ENCODE measurements at places on chromosomes 7 and 10.

DNA sequence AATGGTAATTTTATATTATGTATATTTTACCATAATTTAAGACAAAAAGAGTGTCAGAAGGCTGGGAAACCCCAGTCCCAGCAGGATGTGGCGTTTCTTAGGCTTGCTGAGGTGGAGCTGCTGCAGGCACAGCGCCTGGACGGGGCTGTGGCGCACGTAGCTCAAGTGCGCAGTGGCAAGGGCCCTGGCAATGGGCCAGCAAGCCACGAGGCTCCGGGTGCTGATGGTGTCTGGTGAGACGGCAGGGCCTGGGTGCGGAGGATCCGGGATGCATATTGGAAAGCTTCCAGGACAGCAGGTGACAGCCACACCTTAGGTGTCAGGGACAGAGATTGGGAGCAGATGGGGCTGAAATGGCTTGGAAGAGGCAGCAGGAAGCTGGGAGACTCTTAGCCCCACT lies 37.2 kb downstream of the CLEC2L start:
- no peak for DNase-seq

DNA sequence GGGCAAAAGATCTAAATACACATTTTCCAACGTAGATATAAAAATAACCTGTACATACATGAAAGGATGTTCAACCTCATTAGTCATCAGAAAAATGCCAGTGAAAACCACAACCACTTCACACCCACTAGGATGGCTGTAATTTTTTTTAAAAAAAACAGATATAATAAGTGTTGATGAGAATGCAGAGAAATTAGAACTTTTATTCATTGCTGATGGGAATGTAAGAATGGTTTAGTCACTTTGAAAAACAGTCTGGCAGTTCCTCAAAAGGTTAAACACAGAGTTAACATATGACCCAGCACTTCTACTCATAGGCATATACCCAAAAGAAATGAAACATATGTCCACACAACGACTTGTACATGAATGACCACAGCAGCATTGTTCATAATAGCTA lies 32.3 kb upstream of the PRKCQ start:
- DNase-seq, result no peak

DNA sequence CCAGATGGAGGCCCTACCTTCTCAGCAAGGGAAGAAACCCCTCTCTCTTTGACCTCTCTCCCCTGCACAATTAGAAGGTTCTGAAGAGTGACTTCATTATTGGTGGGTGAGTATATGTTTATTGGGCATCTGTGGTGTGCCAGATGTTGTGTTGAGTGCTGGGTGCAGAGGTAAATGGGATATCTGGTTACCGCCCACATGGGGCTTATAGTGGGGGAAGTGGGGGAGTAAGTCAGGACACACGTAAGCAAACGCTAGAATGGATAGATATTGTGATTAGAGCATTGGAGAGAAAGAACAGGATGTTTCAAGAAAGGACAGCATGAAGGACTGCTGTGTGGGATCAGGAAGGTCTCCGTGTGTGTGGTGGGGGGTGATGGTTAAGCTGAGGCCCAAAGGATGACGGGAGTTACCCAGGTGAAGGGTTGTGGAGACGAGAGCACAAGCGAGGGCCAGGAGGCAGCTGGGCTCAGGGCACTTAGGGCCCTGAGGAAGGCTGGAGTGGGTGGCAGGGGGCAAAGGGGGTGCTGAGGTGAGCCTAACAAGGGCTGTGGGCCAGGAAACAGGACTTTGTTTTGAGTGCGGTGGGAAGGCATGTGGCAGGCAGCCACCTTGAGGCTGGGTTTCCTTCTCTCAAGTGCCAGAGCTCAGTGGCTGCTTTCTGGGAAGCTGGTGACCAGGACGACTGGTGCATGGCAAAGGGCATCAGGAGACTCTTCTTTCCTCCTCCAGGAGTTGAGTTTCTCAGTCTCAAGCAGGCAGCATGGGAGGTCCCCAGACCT lies 299.9 kb downstream of the RPS24 start:
- DNase-seq, result peak; percentile 27

GRCh38 chr10:6019010-6019782 lies 41.9 kb upstream of the IL15RA start:
- DNase-seq, result no peak

DNA sequence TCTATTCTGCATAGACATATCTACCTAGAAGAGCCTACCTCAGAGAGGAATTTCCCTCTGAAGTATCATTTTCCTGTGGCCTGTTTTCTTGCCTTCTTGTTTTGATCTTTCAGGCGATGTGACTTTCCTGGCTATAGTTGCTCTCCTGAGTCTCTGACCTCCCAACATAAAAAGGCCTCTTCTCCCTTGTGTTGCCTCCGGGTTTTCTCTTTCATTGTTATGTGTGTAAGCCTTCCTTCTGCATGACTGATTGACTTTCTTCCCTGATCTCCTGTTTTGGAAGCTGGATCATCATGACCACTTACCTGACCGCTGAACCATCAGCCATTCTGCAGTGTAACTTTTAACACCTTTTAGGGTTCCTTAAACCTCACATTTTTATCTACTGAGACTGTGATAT lies 441.5 kb upstream of the ETV1 start:
- DNase-seq, result no peak

DNA sequence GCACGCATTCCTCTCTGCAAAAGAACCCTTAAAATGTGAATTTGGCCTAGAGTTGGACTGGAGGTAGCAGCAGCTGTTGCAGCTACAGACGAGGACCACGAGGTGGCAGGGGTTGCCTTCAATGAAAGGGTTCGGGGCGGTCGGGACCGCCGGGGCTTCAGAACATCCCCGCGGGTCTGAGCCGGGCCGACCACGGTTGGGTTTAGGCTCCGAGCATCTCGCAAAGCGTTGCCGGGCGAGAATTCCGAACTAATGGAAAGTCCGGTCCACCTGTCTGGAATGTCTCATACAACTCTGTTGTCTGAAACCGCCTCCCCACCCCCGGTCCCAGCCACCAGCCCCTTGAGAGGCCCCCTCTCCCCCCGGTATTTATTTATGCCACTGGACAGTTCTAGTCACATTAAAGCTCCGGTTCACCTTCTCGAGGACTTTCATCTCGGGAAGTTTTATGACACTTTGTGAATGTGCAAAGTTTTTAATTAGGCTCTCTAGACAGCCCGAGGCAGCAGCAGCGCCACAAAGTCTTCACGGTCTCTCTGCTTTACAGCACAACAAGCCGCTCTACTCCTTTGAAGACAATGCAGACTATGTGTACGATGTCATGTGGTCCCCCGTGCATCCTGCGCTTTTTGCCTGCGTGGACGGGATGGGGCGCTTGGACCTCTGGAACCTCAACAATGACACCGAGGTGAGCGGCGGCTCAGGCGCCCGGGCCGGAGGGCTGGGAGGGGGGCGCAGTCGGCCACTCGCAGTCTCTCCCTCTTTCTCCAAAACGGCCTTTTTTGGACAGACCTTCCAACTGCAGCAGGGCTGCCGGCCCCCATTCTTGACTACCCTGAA lies 246.2 kb downstream of the SLC25A13 start:
- peak; percentile 84 for DNase-seq

DNA sequence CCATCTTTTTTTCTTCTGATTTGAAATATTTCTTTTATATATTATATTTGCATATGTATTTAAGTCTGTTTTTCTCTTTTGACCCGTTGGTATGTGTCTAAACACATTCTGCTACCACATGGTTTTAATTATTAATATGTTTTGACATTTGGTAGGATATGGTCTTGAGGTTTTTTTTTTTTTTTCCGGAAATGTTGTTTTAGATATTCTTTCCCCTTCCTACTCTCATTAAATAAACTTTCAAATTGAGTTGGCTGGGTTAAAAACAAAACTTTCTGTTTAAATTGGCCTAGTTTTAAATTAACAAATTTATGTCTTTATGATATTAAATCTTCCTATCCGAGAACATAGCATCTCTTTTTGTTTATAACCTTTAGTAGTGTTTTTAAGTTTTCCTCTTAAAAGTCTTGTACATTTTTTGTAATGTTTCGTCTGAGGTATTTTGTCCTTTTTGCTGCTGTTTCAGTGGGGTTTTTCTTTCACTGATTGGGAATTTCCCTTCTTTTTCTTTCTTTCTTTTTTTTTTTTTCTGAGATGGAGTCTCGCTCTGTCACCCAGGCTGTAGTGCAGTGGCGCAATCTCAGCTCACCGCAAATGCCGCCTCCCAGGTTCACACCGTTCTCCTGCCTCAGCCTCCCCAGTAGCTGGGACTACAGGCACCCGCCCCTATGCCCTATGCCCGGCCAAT lies 25.4 kb downstream of the STAM start:
- DNase-seq, result no peak

GRCh38 chr10:71431239-71432100 lies 34.8 kb downstream of the CDH23 start:
- peak; percentile 73 for DNase-seq

DNA sequence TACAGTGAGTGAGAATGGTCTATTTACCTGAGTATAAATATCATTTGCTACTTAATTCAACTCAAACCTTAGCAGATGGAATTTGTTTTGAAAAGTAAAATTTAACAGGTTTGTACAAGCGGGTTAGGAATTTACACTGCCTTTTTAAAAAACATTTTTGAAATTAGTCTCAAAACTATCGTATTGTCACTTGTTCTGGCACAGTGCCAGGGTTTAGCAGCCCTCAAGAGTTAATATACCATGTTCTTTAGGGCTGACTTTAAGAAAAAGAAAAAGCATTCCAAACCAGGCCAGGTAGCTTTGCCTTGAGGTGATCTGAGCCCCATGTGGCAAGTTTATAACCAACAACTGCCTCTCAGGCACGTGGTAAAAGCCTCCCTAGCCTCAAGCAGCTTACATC lies 17.8 kb downstream of the CCNJ start:
- no peak for DNase-seq

DNA sequence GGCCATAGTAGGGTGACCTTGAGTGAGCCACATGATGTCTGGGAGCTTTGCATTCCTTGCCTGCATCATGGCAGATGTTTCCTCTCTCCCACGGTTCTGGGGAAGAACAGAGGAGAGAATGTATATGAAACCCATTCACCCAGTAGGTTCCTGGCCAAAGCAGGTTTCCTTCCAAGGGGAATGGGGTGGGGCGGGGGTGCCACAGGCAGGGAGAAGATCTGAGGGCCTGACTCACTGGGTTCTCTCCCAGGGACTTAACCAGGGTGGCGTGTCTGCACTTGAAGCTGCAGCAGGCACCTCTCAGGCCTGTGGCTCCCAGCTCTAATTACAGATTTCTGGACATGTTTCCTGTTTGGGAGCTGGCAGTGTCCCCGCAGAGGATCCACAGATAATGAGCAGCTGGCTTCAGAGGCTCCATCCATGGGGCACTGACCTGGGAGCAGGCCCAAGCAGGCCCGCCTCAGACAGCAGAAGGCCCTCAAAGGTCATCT lies 50.2 kb upstream of the ZMIZ1 start:
- peak; percentile 41 for DNase-seq

- peak; percentile 96 for DNase-seq
These were observed 21.8 kb downstream of the PWWP2B start for GRCh38 chr10:132418527-132419416.

- peak; percentile 94 for DNase-seq
These were observed 118.2 kb downstream of the JAZF1 start for GRCh38 chr7:28062197-28062991.

GRCh38 chr10:22253580-22253882 lies 35.7 kb upstream of the EBLN1 start:
- DNase-seq, result no peak

GRCh38 chr10:132906836-132907235 lies 35.5 kb downstream of the CFAP46 start:
- DNase-seq, result no peak

DNA sequence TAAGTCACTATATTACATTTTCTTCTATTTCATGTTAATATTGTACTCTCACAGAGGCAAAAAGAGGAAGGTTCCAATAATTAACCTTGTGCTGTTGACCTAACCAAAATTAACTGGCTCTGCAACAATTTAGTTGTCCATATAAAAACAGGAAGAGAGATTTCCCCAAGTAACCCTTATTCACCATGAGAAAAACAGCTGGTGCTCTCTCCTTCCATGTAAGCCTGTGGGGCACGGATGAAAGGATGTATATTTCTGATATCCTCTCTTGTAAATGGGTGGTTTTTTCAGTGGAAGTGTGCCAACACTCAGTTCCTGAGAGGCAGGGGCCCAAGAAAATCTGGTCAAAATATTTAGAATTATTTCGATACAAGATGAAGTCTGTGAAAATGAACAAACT lies 358.1 kb downstream of the CRPPA start:
- DNase-seq, result no peak

- DNase-seq, result no peak
These were observed 640.0 kb downstream of the ACTR3B start for GRCh38 chr7:153399554-153399940.

- DNase-seq, result no peak
These were observed 27.9 kb upstream of the ASCC1 start for GRCh38 chr10:72243822-72244437.

- DNase-seq, result no peak
These were observed 19.4 kb upstream of the SGCE start for GRCh38 chr7:94675356-94675755.

- no peak for DNase-seq
These were observed 21.0 kb downstream of the ZCCHC24 start for GRCh38 chr10:79424221-79425073.

DNA sequence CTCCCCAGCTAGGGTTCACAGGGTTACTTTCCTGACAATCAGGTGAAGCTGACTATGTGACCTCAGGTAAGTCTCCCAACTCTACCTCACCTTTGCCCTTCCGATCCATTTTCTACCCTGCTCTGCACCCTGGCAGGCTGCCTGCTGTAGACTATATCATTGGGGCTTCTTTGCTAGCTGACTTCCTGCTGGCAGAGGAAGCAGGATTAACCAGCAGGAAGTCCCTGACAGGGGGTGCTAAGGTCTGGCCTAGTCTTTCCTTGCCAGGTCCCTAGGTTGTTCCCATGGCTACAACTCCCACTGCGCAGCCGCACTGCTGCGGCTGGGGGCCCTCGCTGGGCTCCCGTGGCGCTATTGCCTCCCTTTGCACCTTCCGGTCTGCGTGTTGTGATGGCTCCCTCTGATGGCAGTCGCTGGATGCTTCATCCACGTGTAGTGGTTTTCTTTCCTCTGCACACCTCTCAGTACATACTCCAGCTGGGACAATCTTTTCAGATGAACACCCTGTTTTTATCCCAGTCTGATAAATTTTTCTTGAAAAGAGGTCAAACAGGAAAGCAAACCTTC lies 365.9 kb downstream of the REEP3 start:
- DNase-seq, result peak; percentile 91

DNA sequence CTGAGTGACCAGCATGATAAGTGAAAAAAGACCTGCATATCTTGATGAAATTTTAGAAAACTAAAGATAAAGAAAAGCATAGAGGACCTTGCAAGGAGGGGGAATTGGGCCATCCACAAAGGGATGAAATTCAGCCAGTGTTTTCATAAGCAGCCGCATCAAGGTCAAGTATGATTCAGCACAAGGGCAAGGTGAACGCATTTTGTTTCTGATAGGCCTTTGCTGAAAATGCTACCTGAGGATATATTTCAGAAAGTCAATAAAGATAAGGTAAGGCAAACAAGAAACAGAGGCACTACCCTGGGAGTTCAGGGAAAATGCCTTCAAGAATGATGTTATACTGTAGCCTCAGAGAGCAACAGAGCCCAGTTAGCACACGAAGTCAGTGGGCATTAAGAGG lies 55.0 kb upstream of the SHH start:
- no peak for DNase-seq

- DNase-seq, result peak; percentile 55
These were observed 7.9 kb upstream of the PITRM1 start for GRCh38 chr10:3180355-3181025.

GRCh38 chr10:47028466-47028865 lies 117.2 kb downstream of the PTPN20 start:
- DNase-seq, result peak; percentile 24

GRCh38 chr7:16604054-16604453 lies 41.5 kb downstream of the ANKMY2 start:
- DNase-seq, result no peak

GRCh38 chr10:97498841-97499560 lies at the start of gene UBTD1:
UBTD1 (plus strand) TSS chr10:97498924; CDS start chr10:97499204, 280 bp downstream.
- DNase-seq, result peak; percentile 83

- DNase-seq, result no peak
These were observed 1.9 kb downstream of the MRPS33 start for GRCh38 chr7:141012696-141013344.

All from endodermal cell (in vitro differentiated cells).